ENCODE measurements at places on chromosomes 5 and 9.

- DNase-seq = no peak
Measured at GRCh38 chr9:95947118-95947517, 71.6 kb downstream of the ERCC6L2 start.

- DNase-seq = no peak
Measured at GRCh38 chr5:6506611-6507010, 58.0 kb downstream of the UBE2QL1 start.

- no peak for DNase-seq
Measured at GRCh38 chr9:10371824-10372223, 241.0 kb downstream of the PTPRD start.

DNA sequence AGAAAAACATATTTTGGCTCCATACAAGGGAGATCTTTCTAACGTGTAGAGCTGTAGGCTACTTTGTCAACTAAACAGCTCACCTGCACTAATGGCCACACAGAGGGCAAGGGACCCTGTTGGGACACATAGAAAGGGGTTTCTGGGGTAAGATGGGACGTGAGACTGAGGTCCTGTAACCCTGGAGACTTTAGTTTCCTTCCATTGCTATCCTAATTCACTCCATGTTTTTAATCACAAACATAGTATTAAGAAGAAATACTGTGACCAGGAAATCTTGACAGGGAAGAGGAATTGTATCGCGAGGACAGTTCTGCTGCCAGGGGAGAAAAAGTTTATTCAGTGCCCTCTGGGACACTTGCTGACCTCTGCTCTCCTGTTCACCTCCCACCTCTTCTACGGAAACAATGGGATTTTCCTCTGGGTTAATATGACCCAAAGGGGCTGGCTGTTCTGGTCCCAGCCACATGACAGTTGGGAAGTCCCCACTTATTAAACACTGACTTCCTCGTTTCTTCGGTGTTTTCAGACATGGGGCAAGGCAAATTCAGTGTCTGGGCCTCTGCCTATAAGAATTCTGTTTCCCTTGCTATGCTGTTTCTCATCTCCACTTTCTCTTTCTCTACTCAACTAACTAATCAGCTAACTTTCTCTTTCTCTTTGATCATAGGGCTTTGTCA, 106.9 kb upstream of the SEMA6A start:
- no peak for DNase-seq

GRCh38 chr5:159838551-159839222, 77.6 kb upstream of the ADRA1B start:
- DNase-seq = no peak

DNA sequence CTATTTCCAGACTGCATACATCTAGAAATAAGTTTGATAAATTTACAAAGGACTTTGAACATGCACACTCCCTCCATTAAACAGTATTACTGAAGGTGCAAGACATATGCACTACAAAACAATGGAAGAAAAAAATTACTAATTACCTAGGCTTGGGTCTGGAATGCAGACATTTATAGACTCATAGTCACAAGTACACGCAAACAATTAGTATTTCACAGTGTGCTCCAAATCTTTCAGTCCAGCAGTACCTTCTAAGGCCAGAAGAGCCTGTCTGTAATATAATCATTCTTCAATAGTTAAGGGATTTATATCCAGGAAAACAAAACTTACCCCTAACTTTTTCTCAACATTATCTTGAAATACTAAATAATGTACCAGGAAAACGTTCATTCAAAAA, 11.2 kb downstream of the RICTOR start:
- no peak for DNase-seq

DNA sequence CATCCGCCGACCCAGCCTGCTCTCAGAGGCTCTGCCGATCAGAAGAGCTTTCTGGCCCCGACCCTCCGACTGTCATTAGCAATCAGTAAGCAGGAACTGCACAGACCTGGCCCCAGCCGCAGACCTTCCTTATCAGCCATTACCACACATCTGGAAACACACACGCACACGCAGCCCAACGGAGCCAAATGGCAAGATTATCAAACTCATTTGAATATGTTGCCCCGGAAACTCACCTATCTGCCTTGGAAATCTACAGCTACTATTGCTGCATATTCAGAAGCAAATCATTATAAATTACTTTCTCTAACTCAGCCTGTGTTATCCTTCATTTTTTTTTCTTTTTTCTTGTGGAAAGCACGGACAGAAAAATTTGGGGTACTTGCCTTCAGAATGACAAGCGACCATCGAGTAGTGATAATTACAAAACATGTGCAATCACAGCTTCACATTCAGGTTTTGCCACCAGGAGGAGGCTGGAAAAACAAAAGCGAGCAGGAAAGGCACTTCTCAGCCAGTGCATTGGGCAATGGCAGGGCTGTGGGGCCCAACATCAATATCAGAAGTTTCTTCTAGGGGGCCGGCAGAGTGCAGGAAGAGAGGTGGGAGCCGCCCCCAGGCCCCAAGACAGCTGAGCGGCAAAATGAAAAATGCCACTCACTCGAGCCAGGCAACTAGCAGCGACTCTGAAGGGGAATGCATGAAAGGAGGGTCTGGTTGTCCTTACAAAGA, 122.3 kb downstream of the VAV2 start:
- no peak for DNase-seq

- no peak for DNase-seq
Measured at GRCh38 chr9:74958587-74958986, 5.9 kb upstream of the C9orf40 start.
